ENCODE measurements at places on chromosomes 11 and 22.

DNA sequence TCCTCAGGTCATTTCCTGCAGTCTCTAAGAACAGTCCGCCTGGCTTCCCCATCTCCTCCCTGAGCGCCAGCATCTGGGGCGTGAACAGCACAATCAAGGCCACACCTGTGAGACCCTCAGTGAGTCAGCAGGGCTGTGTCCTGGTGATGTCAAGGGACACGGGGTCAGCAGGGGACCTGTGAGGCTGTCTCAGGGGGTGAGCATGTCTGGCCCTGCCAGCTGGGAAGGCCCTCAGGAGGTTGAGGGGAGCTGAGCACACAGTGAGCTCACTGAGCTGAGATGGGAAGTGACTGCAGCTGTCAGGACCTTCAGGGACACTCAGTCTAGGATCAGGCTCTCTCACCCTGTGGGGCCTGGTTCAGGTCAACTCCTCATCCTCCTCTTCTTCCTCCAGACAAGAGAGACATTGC lies 46.6 kb upstream of the VPREB1 start:
- DNase-seq, result no peak

GRCh38 chr11:133681901-133682300 lies 149.6 kb upstream of the OPCML start:
- DNase-seq, result peak; percentile 24

DNA sequence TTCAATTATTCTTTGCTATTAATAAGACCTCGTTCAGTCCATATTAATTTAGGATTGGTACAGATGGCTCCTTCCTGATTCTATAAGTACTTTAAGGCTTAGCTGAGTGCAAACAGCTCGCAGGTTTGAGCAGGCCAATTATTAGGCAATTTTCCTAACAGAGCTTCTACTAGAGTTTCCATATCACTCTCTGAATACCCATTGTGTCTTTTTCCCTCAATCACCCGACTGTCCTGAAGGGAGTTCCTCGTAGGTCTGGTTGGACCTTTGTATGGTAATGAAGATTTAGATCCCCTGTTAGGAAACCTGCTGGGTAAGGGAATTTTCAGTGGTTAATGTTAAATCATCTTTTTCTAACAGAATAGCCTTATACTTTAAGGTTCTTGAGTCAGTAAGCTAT lies 61.1 kb downstream of the ARHGAP42 start:
- no peak for DNase-seq

- DNase-seq, result no peak
These were observed 272.3 kb upstream of the RAG2 start for GRCh38 chr11:36870361-36870760.

Data from DMS153 (cell line).